ENCODE measurements at places on chromosomes 16 and 17.

- no peak for DNase-seq
Measured at GRCh38 chr16:8676737-8677375, 2.4 kb downstream of the ABAT start.

DNA sequence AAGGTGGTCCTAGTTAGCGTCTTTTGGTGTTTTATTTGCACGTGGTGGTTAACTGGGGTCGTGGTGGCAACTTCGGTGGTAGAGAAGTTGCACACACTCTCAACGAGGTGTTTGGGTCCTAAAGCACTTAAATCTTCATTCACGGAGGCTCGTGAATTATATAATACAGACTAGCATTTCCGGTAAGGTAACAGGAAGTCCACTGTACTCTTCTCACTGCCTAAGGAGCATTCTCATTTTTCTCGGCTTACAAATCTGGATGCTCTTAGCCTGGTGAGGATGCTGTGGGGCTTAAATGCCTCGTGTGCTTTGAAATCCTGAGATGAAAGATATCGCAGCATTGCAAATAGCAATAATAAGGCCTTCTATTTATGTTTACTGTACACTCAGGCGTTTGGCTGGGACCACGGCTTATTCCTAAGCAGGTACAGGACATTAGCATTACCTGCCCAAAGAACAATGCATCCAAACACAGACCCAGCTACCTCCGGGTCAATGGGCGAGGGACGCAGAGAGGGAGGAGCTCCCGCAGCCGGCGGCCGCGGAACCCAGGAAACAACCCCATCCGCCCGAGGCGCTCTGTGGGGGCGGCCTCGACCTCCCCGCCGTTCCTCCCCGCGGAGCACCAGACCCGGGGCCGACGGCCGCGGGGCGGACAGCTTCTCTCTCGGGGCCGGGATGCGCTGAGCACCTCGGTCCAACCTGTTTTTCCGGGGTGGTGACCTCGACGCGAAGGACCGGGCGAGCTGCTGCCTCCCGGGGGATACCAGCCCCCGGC lies 856 bp downstream of the DNAJA2 start:
- DNase-seq = peak; percentile 77

DNA sequence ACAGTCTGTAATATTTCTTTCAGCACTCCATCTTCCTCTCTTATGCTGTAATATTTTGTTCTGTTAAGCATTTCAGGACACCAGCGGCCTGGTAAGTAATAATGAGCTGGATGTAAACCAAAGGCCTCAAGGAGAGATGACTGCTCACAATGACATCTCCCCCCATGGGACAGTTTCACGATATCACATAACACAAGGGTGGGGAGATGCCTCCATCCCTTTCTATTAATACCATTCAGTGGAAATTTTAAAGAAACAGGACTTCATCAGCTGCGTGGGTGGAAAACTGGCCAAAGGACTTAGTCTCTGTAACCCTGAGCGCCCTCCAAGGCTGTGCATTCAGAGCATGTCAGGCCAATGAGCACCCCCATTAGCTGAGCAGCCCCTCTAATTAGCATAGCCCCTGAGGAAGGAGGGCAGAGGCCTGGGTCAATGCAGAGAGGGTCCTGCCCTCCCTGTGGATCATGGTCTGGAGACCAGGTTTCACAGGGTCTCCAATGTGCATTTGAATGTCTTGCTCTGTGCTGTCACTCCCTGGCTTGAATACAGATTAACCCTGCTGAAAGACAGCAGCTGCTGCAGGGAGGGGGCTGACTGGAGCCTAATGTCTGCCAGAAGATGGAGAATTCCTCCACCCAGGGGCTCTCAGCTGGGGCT lies 156.4 kb downstream of the HS3ST2 start:
- DNase-seq = no peak

DNA sequence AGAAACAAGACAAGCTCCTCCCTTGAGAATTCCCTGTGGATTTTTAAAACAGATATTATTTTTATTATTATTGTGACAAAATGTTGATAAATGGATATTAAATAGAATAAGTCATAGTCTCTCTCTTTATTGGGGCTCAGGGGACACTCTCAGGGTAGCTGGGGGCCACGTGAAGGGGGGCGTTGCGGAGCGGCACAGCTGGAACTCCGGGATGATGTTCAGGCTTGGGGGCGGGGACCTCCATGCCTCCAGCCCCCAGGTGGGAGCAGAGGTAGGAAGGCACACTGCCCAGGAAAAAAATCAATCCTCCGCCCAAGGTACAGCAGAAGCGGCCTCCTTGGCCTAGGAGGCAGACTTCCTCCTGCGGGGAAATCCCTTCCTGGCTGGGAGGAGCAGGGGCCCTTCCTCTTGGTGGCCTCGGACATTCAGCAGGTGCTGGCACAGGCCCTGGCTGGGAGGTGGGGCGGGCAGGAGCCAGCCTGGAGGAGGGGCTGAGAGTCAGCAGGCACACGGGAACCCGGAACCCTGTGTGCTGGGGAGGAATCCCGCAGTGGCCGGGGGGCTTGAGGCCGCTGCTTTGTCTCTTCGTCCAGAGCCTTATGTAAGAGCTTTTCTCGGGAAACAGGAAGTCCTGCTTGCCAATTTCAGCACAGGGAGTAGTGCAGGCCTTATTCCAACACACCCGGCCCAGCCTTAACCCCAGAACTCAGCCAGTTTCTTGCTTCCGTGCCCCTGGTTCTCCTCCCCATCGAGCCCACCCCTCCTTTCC lies 591 bp upstream of the TNFSF13 start:
- no peak for DNase-seq

DNA sequence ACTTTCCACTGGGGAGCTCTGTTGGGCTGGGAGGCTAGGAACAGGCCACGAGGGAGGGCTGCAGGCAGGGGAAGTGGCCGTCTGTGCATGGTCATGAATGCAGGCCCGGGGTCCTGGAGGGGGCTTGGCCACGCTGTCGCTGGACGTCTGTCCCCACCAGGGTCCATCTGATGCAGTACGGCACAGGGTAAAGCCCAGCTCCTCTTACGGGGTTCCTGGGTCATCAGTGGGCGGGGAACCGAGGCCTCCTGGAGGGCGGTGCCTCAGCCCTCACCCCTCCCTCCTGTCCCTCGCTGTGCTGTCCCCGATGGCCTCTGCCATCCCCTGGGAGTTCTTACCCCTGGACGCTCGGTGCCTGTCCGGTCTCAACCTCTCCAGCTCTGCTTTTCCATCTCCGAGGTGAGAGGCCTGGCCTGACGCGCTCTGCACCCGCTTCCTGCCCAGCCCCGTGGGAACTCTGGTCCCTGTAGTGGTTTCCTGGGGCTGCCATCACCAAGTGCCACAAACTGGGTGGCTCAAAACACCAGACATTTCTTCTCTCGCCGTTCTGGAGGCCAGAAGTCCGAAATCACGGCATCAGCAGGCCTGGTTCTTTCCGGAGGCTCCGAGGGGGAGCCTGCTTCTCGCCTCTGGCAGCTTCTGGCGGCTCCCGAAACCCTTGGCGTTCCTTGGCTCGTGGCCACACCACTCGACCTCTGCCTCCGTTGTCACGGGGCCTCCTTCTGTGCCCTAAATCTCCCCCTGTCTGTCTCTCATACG lies 182.8 kb downstream of the SEC14L1 start:
- peak; percentile 56 for DNase-seq

GRCh38 chr17:1904273-1905182 lies 74.7 kb downstream of the RPA1 start:
- DNase-seq = no peak

- DNase-seq = no peak
Measured at GRCh38 chr16:9136596-9136995, 45.2 kb downstream of the HAPSTR1 start.

- DNase-seq = no peak
Measured at GRCh38 chr16:7013990-7014389, 318.7 kb upstream of the RBFOX1 start.
